ENCODE measurements at places on chromosomes 6 and 20. TPM values are rescaled to one million over a fixed set of nuclear protein-coding genes. Genes with fewer than 3 reads are reported as not detected.

The SLC22A2 gene
- not detected for total RNA-seq

The EPB41L1 gene
- 0.23 TPM for total RNA-seq

DNA sequence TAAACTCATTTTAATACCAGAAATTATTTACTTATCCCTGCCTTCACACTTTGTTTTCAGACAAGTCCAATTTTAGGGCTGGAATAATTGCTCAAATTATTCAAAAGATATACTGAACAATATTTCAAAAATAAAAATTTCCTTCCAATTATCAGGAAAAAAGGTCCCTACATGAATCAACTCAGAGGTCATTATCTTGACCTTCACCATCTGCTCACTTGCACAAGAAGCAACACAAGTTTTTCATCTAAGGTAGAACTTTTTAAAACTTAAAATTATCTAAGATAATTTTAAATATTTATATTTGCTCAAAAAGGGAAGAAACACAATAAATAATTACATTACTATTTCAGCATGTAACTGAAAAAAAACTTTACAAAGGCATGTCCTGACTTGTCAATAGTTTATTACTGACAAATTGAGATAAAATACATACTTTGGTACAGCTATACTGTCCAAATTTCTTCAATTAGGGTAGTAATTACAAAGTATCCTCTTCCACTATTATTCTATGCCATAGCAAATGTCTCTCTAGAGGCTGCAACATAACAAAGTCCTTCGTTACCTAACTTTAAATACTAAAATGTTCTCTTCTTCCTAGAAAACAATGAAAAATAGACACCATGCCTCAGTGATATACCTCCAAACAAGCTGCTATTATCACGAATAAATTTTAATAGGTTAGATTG, 2.4 kb downstream of the CEP85L start:
- no peak for DNase-seq

The EYA2 gene
- 0.22 TPM for total RNA-seq

The PRDM13 gene
- total RNA-seq = not detected

- DNase-seq = no peak
These were observed 63.0 kb downstream of the IGF2R start for GRCh38 chr6:160031871-160032270.

The LTB gene
- total RNA-seq = 891 TPM

GRCh38 chr6:17705428-17705777, 1.3 kb downstream of the NUP153 start:
- DNase-seq = no peak

The PKIB gene
- total RNA-seq = not detected

GRCh38 chr6:10528158-10528981, 7.2 kb downstream of the GCNT2 start:
- no peak for DNase-seq

DNA sequence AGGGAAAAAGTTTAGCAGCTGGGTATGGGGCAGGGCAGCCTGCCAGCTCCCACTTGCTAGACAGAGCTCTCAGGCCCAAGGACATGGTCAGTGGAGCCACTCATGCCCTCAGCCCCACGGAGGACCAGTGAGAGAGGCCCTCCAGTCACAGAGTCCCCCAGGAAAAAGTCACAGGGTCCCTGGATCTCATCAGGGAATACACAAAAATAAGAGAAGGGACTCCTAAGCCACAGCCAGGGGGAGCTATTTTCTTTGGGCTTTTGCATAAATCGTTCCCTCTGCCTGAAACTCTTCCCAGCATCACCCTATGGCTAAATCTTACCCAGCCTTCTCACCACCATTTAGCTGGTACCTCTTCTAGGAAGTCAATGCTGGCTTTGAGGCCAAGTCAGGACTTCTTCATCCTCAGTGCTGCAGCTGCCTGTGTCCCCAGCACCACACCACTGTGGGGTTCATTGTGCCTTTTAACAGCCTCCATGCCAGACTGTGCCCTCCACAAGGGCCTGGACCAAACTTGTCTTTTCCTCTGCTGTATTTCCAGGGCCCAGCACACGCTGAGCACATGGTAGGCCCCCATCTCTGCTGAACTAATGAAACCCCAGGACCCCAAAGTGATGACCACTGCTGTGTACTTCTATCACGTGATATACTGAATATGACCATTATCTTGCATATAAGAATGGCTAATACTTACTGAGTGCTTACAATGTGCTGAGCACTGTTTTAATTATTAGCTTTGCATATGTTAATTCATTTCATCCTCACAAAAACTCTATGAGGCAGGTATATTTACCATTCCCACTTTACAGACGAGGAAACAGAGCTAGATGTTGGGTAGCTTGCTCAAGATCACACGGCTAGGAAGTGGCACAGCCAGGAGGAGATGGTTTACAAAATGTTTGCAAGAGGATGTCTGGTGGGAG, 2.0 kb downstream of the ZNF335 start:
- DNase-seq = no peak

DNA sequence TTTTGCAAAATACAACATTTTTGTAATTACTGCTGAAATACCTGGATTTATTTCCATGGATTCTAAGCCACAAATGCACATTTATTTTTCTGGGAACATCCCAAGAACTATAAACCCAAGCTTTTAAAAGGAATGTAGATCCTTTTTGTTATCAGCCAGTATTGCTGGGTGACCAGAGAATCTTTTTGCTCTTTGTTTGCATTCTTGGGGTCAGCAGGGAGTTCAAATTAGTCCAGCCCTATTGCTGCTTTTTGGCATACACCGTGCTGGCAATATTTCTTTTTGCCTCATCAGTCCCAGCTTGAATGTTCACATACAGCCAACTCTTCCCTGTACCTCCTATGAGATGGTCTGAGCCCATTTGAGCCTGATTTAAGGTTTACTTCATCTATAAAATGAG, 155.2 kb upstream of the CNR1 start:
- no peak for DNase-seq

- no peak for DNase-seq
These were observed 560.0 kb downstream of the TBC1D32 start for GRCh38 chr6:120774275-120774674.

- DNase-seq = no peak
These were observed at the start of gene MOCS1 for GRCh38 chr6:39934131-39934757. TSS of gene MOCS1 (minus strand) at chr6:39934462. CDS start at chr6:39934417, 45 bp downstream.

The RAB32 gene
- total RNA-seq = 2.1 TPM

- no peak for DNase-seq
These were observed 492.5 kb upstream of the MANEA start for GRCh38 chr6:95084867-95085266.

DNA sequence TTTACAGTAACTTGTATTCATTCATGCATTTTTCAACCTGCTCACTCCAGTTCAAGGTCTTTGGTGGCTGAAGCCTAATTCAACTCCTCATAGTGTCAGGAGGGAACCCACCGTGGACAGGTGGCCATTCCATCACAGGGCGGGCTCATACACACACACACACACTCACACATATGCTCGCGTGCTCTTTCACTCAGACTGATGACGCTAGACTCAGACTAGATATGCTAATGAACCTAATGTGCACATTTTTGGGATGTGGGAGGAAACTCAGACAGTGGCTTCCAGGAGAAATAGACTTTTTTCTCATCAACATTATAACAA, 56.7 kb downstream of the TRIM27 start:
- no peak for DNase-seq

- DNase-seq = no peak
These were observed 95.5 kb downstream of the EYA2 start for GRCh38 chr20:46990017-46990595.

DNA sequence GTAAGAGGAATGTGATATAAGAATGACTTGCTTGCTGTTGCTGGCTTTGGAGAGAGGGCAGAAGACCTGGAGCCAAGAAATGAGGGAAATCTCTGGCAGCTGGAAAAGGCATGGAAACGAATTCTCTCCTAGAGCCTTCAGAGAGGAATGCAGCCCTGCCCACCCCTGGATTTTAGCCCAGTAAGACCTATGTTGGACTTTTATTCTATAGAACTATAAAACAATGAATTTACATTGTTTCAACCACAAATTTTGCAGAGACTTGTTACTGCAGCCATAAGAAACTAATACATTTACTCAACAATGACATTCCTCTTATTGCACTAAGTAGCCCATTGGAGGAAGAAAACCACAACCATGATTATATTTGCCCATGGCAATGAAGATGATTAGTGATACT, 39.5 kb upstream of the PREP start:
- DNase-seq = no peak

GRCh38 chr6:63883597-63883996, 248.0 kb downstream of the PHF3 start:
- DNase-seq = no peak

DNA sequence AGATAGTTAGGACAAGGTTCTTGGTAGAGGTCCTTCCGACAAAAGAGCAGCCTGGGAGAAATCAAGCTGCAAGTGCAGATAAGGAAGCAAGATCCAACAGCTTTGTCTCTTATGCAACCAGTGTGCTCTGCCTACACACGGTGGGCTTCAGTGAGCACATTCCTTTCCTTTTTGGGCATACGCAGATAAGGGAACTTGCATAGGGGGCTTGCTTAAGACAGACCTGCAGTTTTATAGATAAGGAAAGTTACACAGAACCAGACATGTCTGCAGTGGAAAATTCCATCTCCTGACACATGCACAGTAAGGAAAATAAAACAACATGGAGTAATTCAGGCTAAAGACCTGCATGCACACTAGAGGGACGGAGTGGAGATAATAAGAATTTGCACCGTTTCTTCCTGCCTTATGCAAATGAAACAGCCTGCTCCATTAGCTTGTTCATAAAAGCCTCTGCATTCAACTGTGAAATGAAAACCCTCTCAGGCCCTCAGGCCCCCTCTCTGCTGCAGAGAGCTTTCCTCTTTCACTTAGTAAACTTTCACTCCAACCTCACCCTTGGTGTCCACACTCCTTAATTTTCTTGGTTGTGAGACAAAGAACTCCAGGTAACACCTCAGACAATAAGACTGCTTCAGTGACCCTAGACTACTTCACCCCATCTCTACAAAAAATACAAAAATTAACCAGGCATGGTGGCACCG, 97.5 kb upstream of the MYLIP start:
- no peak for DNase-seq

DNA sequence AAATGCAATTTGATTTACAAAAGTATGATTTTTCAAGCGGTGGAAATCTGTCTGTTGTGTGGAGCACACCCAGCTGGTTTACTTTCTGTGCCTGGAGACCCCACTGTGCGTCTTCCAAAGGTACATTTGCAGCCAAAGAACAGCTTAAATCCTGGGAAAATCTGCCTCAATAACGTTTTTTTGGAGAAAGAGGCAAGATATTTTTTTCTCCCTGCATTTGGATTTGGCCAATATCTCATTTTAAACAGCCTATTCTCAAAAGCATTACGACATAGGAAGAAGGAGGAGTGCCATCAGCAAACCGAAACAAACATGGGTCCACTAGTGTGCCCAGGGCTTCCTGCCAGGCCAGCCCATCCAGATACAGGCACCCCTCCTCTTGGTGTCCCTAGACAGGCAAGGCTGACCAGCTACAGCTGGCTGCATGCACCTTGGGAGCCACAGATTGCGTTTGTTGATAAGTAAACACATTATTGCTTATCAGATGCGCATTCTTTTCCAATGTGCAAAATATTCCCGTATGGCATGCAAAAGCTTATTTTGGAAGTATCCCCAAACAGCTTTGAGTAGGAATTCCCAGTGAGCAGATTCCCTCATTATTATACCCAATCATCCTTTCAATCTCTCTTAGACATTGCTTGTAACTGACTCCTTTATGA, 184.5 kb upstream of the MARCKS start:
- DNase-seq = no peak

GRCh38 chr20:10347086-10347880, 86.7 kb downstream of the MKKS start:
- no peak for DNase-seq

- DNase-seq = no peak
These were observed 170.3 kb upstream of the KCNG1 start for GRCh38 chr20:51193066-51193772.

- DNase-seq = no peak
These were observed 64.1 kb upstream of the DDR1 start for GRCh38 chr6:30820193-30820592.

The CALHM5 gene
- 0.65 TPM for total RNA-seq

- peak; percentile 51 for DNase-seq
These were observed at the start of gene SYCP2 for GRCh38 chr20:59933296-59933848. TSS of gene SYCP2 (minus strand) at chr20:59933637. CDS start at chr20:59922413, 11,224 bp downstream.

DNA sequence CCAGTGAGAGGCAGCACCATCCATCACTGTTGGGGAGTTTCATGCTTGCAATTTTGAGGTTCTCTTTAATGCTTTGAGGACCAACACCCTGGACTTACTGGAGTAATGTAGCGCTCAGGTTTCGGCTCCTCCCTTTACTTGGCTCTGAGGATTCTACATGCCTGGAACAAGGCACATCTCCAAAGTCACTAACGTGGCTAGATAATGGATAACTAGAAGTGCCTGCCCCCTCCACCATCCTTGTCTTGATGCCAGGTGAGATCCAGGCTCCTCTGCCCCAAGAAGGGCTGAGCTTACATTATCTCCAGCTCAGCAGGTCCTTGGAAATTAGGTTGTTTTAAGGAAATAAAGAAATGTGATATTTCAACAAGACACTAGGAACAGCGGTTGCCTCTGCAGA, 75.5 kb upstream of the ZNFX1 start:
- DNase-seq = no peak

- no peak for DNase-seq
These were observed 236.8 kb downstream of the LY86 start for GRCh38 chr6:6825193-6825784.

DNA sequence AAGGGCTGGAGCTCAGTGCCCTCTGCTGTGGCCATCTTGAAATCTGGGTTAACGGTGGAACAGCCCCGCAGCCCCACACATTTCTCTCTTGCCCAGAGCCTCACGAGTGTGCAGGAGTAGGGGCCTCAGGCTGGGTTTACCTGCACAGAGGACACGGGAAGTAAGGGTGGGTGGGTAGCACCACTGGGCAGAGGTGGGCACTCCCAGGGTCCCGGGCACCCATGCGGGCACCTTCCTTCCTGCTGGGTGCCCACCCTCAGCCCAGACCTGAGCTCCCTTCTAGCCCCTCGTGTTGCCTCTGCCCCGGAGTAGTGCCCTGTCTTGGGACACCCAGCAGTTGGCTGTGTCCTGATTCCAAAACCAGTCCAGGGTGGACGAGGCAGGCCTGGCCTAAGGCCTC, 11.2 kb downstream of the COL9A3 start:
- no peak for DNase-seq

The RIPPLY2 gene
- not detected for total RNA-seq

Measured in T-helper 17 cell (primary cell).